ENCODE measurements at places on chromosomes 16 and 17. TPM values are rescaled to one million over a fixed set of nuclear protein-coding genes. Genes with fewer than 3 reads are reported as not detected.
A peak's percentile ranks its signal among the peaks of the same experiment; 100 is the strongest.

NPIPB8 gene
- total RNA-seq, result not detected

JPH3 gene
- not detected for total RNA-seq

TMEM98 gene
- total RNA-seq, result 121 TPM

CX3CL1 gene
- total RNA-seq, result not detected

GP1BA gene
- not detected for total RNA-seq

NPIPA2 gene
- 0.72 TPM for total RNA-seq

DNA sequence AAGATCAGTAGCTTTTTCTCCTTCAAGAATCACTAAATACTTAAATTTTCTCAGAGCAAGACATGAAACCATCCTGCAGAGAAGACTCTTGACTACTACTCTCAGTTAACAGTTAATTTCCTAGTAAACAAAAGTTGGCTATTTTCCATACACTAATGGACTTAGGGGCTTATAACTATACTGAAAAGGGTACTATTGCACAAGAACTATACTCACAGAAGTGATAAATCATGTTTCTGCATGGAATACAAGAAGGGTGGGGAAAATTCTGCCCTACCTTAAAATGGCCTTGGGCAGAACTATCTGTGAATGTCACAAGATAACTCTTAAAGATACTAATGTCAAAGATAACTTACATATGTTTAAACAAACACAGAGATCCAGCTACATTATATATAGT, 12.5 kb downstream of the ZNF652 start:
- no peaks in the 10 kb centered on the region for H3K27me3 ChIP-seq
- no peaks in the 10 kb centered on the region for H3K4me1 ChIP-seq
- H3K36me3 ChIP-seq, result no peaks in the 10 kb centered on the region
- no peak overlapping the region for H3K27ac ChIP-seq
- no peak for DNase-seq

- no peak overlapping the region for H3K27ac ChIP-seq
- DNase-seq, result no peak
- H3K4me3 ChIP-seq, result no peak overlapping the region
- H3K27me3 ChIP-seq, result no peaks in the 10 kb centered on the region
Measured at GRCh38 chr17:8557176-8557806, 73.2 kb downstream of the MYH10 start.

DNA sequence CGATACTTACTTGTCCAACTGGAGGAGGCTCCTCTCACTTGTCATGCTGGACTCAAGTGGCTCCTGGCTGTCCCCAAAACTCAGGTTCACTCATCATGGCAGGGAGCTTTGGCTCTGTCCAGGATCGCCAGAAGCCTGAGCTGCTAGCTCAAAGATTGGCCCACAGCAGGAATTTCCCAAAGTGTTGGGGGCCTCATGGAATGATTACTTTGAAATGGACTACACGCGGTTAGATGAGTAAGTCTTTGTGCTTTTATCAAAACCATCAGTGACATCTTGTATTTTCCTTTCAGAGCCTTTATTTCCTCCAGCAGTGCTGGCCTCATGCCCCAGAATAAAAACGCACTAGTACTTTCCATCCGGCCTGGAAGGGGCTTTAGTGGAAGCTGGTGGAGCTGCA, 29.2 kb upstream of the PHB1 start:
- H3K4me1 ChIP-seq, result peaks cover 20% of the 10 kb centered on the region
- no peak overlapping the region for H3K27ac ChIP-seq
- H3K27me3 ChIP-seq, result peaks cover 30% of the 10 kb centered on the region
- no peaks in the 10 kb centered on the region for H3K36me3 ChIP-seq
- DNase-seq, result no peak
- H3K4me3 ChIP-seq, result no peak overlapping the region

DNA sequence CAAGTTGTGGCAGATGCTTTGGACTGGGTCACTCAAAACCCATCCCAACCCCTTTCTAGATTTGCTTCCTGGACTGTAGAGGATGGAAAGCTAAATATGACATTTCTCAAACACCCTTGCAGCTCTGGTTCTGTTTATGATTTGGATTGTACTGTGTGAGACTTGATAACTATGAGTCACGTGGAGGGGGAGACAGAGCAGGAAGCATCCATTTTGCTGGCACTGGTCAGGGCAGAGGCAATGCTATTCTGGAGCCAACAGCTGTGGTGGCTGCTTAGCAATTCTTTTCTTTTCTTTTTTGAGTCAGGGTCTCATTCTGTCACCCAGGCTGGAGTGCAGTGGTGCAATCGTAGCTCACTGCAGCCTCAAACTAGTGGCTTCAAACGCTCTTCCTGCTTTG, 13.6 kb upstream of the TERF2 start:
- H3K27me3 ChIP-seq, result no peaks in the 10 kb centered on the region
- no peak overlapping the region for H3K4me3 ChIP-seq
- no peak for DNase-seq

DNA sequence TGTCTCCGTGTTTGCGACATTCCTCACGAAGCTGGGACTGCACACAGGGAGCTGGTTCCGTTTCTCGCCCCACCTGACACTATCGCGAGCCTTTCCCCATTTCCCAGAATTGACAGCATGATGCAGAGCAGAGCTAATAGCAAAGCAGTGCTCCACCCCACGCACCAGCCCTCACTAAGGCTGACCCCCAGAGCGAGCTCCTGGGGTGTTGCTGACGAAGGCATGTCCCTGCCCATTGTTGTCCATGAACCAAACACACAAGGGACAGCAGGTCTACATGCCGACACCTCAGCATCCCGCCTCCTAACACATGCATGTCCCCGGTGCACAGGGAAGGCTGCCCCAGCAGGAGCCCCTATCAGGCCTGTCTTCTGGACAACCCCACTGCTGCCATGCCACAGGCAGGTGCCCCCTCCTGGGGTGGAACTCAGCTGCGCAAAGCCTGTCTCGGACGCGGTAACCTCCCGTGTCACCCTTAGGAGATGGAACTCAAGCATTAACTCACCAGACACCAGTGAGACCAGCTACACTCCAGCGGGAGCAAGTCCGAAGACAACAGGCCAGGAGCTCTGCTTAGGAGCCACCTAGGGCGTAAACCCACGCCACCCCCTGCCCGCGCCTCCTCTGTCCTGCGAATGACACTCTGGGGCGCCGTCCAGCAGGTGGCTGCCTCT, 16.9 kb upstream of the TRAP1 start:
- no peaks in the 10 kb centered on the region for H3K4me1 ChIP-seq
- no peak overlapping the region for H3K27ac ChIP-seq
- DNase-seq, result peak; percentile 46
- no peak overlapping the region for H3K4me3 ChIP-seq
- H3K36me3 ChIP-seq, result peaks cover 66% of the 10 kb centered on the region

- no peaks in the 10 kb centered on the region for H3K36me3 ChIP-seq
- no peaks in the 10 kb centered on the region for H3K4me1 ChIP-seq
- H3K27ac ChIP-seq, result no peak overlapping the region
- H3K4me3 ChIP-seq, result no peak overlapping the region
- no peak for DNase-seq
- H3K27me3 ChIP-seq, result no peaks in the 10 kb centered on the region
Measured at GRCh38 chr17:32689348-32689747, 187.6 kb downstream of the MYO1D start.

DNA sequence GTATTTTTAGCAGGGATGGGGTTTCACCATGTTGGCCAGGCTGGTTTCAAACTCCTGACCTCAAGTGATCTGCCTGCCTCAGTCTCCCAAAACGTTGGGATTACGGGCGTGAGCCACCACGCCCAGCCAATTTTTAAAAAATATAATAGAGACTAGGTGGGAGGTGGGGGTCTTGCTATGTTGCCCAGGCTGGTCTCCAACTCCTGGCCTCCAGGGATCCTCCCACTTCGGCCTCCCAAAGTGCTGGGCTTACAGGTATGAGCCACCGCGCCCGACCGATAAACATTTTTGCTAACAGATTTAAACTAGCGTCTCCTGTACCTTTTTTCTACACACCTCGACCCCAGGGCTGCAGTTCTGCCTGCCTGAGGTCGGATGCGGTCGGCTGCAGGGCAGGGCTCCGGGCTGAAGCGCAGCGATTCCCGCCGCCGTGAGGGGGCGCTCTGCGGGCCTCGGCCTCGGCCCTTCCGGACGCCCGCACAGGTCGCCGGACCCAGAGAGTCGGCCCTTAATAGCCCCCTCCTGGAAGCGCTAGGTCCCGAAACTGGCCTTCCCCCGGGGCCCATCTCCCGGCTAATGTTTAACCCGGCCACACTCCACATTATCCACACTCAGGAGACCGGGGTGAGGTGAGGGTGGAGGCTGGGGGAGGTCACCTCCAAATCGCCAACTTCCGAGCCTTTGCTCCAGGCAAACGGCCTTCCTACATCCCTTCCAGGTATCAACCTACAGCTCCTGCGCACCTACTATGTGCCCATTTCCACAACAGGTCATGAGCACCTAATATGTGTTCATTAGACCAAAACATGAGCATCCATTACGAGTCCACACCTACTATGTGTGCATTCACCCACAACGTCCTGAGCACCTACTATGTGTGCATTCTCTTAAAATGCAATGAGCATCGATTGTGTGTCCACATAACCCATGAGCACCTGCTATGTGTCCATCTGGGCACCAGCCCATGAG, 2.0 kb upstream of the GLIS2 start:
- H3K4me3 ChIP-seq, result peak overlapping the region; percentile 3
- peaks cover 25% of the 10 kb centered on the region for H3K4me1 ChIP-seq
- no peak overlapping the region for H3K27ac ChIP-seq
- peak; percentile 96 for DNase-seq
- H3K27me3 ChIP-seq, result no peaks in the 10 kb centered on the region

GRCh38 chr16:2473999-2474876, 689 bp upstream of the TBC1D24 start:
- H3K27ac ChIP-seq, result peak overlapping the region; percentile 63
- H3K4me1 ChIP-seq, result peaks cover 9% of the 10 kb centered on the region
- H3K4me3 ChIP-seq, result peak overlapping the region; percentile 83
- no peaks in the 10 kb centered on the region for H3K27me3 ChIP-seq
- DNase-seq, result peak; percentile 99

DNA sequence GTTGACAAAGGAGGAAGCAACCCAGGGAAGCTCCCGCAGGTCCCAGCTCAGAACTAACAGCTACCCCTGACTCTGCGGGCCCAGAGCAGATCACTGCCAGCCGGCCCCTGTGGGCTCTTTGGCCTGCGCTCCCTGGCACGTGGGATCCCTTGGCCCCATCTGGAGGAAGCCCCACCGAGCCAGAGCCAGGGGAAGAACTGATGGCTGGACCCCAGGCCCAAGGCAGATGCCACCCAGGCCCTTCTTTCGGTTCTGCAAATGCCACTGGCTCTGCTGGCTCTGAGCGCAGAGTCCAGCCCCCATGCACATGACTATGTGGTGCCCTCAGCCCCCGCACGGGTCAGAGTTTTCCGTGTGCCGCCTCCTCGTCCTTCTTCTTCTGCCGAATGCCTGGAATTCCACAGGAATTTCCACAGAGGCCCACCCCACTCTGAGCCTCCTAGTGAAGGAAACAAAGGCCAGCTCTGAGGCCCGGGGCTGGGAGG, 35.8 kb upstream of the SNN start:
- no peaks in the 10 kb centered on the region for H3K36me3 ChIP-seq
- no peaks in the 10 kb centered on the region for H3K27me3 ChIP-seq
- peak overlapping the region; percentile 13 for H3K4me3 ChIP-seq
- peak; percentile 89 for DNase-seq

DNA sequence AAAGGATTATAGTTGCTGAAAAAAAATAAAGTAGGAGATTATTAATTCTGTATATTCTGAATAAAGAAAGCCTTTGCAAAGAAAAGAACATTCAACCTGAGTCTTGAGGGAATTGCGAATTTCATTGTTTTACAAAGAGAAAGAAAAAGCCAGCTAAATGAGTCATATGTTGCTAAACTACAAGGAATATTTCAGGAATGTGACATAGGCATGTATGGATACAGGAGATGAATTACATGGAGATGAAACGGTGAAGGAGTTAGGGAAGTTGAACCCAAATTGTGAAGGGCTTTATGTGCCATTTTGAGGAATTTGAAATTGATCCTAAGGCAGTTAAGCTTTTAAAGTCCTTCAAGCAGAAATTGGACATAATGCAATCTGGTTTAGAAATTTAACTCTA, 177.3 kb upstream of the RBL2 start:
- peak; percentile 10 for DNase-seq
- peaks cover 12% of the 10 kb centered on the region for H3K4me1 ChIP-seq
- no peak overlapping the region for H3K27ac ChIP-seq
- H3K36me3 ChIP-seq, result peaks cover 48% of the 10 kb centered on the region
- no peak overlapping the region for H3K4me3 ChIP-seq
